ENCODE measurements at places on chromosomes 7 and 10.
A peak's percentile ranks its signal among the peaks of the same experiment; 100 is the strongest.

DNA sequence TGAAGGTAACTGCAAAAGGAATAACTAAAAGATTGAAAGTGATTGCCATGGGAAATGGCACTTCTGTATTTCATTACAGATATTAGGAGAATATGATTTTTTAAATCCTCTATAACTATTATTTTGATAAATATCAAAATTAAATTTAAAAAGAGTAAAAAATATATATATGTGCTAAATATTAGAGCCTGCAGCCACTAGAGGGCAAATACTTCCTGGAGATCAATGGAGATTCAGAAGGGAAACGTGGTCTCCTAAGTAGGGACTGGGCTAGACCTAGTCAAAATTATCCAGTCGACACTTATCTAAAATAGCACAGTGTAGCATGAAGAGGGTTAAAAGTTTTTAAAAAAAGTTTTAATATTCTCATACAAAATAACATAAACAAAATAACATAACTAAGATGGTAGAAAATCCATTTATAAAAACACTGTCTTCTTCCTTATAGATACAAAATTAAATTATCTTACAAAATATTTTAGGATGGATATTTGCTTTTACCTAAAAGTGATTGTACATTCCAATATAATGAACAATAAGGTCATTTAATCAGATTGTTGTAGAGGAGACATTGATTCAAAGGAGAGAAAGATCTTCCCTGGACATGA, 434.3 kb downstream of the MDFIC start:
- no peaks in the 10 kb centered on the region for H3K4me1 ChIP-seq
- no peaks in the 10 kb centered on the region for H3K36me3 ChIP-seq
- no peaks in the 10 kb centered on the region for H3K27me3 ChIP-seq
- H3K4me3 ChIP-seq = no peak overlapping the region

DNA sequence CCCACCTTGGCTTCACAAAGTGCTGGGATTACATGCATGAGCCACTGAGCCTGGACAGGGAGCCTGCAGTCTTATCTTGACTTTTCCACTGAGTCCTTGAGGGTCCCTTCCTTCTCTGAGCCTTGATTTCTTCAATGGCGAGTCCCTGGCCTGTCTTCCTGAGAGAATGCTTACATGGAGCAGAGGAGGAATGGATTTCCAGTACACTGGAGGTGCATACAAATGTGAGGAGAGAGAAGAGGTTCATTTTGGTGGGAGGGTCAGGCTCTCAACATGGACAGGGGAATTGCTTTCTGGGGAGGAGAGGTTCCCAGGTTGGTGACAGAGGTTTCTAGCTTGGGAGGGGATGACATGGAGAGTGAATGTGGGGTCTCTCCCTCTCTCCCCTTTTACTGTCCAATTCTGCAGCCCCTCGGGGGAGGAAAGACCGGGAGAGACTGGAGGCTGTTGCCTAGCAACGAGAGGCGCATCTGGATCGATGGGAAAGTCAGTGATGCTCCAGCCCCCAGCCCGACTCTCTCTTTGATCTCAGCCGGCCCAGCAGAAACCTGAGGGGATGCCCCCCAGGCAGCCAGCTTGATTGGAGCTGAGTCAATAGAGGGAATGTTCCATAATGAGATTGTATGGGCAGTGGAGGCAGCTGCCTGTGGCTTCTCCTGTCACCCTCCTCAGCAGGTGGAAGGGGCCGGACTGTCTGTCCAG, 14.8 kb downstream of the SRRM3 start:
- DNase-seq = no peak
- H3K4me1 ChIP-seq = peaks cover 5% of the 10 kb centered on the region
- H3K27me3 ChIP-seq = no peaks in the 10 kb centered on the region

GRCh38 chr10:113094114-113094486, 144.1 kb downstream of the TCF7L2 start:
- no peaks in the 10 kb centered on the region for H3K36me3 ChIP-seq
- DNase-seq = no peak
- H3K27ac ChIP-seq = peak overlapping the region; percentile 97
- H3K4me3 ChIP-seq = no peak overlapping the region

GRCh38 chr10:104109908-104110662, 11.9 kb upstream of the SFR1 start:
- no peak for DNase-seq
- no peaks in the 10 kb centered on the region for H3K27me3 ChIP-seq
- no peaks in the 10 kb centered on the region for H3K4me1 ChIP-seq
- no peaks in the 10 kb centered on the region for H3K36me3 ChIP-seq

DNA sequence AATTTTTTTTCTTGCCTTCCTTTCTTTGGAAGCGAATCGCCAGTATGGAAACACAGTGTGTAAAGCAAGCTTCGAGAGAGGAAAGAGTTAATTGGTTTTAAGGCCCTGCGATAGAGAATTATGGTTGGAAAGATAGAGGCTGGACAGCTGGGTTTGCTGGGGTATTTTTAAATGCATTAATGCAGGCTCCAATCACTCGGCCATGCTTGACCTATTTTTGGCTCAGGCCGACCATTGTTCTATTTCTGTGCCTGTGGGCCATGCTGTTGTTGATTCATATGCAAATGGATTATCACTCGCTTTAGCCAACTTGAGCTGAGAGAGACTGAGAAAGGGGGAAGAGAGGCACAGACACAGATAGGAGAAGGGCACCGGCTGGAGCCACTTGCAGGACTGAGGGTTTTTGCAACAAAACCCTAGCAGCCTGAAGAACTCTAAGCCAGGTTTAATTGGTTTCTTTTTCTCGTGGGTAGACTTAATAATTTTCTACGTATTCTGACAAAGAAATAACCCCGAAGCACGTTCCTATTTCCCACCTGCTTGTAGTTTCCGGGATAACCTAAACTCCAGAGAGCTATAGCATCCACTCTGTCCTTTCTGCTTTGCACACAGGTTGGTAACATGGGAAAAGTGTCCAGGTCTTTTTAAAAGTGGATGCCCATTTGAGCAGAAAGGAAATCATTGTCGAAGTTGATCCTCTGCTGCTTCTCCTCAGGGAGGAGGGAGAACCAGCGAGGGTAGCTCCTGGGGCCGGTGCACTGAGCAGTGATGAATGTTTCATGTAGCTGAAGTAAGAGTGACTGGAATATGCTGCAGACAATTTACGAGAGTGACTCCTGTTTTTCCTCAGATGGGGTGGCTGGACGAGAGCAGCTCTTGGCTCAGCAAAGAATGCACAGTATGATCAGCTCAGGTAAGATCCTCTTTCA, at the start of gene HDAC9:
TSS of gene HDAC9 (plus strand) at position 338 of the 929 bp plus-strand sequence. CDS start at position 892, 554 bp downstream.
- no peaks in the 10 kb centered on the region for H3K36me3 ChIP-seq
- peak within 1 kb of the TSS; percentile 44 for H3K4me3 ChIP-seq
- peak within 1 kb of the TSS; percentile 74 for H3K27ac ChIP-seq
- peaks cover 29% of the 10 kb centered on the region for H3K4me1 ChIP-seq

GRCh38 chr10:93726024-93726423, 23.6 kb upstream of the FRA10AC1 start:
- no peak for DNase-seq
- H3K27me3 ChIP-seq = peaks cover 22% of the 10 kb centered on the region
- no peaks in the 10 kb centered on the region for H3K36me3 ChIP-seq
- no peak overlapping the region for H3K4me3 ChIP-seq

DNA sequence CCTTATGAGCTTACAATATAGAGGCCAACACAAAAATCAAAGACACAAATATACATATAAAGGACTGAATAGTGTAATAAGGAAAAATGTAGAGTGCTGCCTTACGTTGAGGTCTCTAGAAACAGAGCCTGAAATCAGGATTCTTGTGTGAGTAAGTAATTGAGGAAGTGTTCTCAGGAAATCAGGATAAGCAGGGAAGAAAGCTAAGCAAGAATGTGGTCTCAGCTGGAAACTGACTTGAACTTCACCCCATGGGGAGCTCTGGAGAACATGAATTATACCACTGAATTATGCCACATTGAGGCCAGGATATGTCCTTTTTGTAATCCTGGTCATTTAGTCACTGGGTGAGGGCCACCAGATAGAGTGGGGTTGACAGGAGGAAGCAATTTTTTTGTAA, 191.9 kb downstream of the ETV1 start:
- no peak overlapping the region for H3K4me3 ChIP-seq
- H3K27me3 ChIP-seq = no peaks in the 10 kb centered on the region
- no peaks in the 10 kb centered on the region for H3K4me1 ChIP-seq
- H3K36me3 ChIP-seq = no peaks in the 10 kb centered on the region
- DNase-seq = no peak
- no peak overlapping the region for H3K27ac ChIP-seq

- no peak overlapping the region for H3K4me3 ChIP-seq
- no peaks in the 10 kb centered on the region for H3K4me1 ChIP-seq
- DNase-seq = no peak
- H3K27me3 ChIP-seq = no peaks in the 10 kb centered on the region
- no peak overlapping the region for H3K27ac ChIP-seq
- H3K36me3 ChIP-seq = no peaks in the 10 kb centered on the region
Observed at GRCh38 chr10:132151286-132151950, 35.3 kb upstream of the DPYSL4 start.

- H3K36me3 ChIP-seq = no peaks in the 10 kb centered on the region
- no peak overlapping the region for H3K4me3 ChIP-seq
- no peak for DNase-seq
- H3K27me3 ChIP-seq = no peaks in the 10 kb centered on the region
- H3K27ac ChIP-seq = no peak overlapping the region
- H3K4me1 ChIP-seq = no peaks in the 10 kb centered on the region
Observed at GRCh38 chr10:60508831-60509230, 119.2 kb upstream of the ANK3 start.

- no peaks in the 10 kb centered on the region for H3K36me3 ChIP-seq
- DNase-seq = no peak
- no peaks in the 10 kb centered on the region for H3K27me3 ChIP-seq
- H3K4me3 ChIP-seq = no peak overlapping the region
Observed at GRCh38 chr7:67918158-67918557, 921.5 kb downstream of the TYW1 start.

- H3K4me1 ChIP-seq = no peaks in the 10 kb centered on the region
- H3K36me3 ChIP-seq = no peaks in the 10 kb centered on the region
- no peak overlapping the region for H3K4me3 ChIP-seq
- H3K27me3 ChIP-seq = no peaks in the 10 kb centered on the region
Observed at GRCh38 chr10:131692176-131692575, 208.6 kb upstream of the PPP2R2D start.

- peak overlapping the region; percentile 99 for H3K4me3 ChIP-seq
- H3K36me3 ChIP-seq = peaks cover 23% of the 10 kb centered on the region
- H3K27me3 ChIP-seq = no peaks in the 10 kb centered on the region
- peak overlapping the region; percentile 99 for H3K27ac ChIP-seq
- no peak for DNase-seq
Observed at GRCh38 chr10:112446055-112446854, 459 bp downstream of the ZDHHC6 start.

DNA sequence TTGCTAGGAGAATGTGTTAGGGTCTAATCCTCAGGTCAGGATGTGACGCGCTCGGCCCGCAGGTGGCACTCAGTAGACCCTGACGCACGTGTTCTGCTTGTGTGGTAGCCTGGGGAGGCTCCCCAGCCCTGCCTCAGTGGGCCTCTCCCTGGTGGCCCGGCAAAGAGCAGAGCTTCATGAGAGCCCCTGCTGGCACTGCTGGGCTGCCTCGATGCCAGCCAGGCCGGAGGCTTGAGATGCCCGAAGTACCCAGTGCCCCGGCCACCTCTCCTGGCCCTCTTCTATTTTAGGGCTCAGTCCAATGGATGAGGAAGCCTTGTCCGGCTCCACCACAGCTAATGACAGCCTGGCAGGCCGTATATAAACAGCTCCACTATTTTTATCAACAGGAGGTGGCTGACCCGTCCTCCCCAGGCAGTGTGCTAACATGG, 42.0 kb downstream of the PRF1 start:
- peaks cover 5% of the 10 kb centered on the region for H3K4me1 ChIP-seq
- no peak for DNase-seq
- H3K4me3 ChIP-seq = no peak overlapping the region

DNA sequence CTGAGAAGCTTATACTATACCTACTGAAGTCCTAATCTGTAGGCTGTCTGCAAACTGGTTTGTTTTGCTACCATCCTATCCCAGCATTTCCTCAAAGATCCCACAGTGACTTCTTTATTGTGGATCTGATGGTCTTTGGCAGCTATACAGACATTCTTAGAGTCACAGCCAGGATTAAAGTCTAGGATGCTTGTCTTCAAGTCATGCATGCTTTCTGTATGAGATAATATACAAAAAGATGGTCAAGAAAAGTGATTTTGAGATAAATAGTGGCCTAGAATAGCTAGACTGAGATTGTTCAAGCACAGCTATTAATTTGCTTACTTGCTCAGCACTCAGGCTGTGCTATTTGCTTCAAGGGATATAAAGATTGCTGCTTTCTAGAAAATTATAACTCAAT, 454.4 kb downstream of the AUTS2 start:
- H3K4me1 ChIP-seq = no peaks in the 10 kb centered on the region
- no peak overlapping the region for H3K27ac ChIP-seq
- H3K27me3 ChIP-seq = no peaks in the 10 kb centered on the region
- DNase-seq = no peak
- no peaks in the 10 kb centered on the region for H3K36me3 ChIP-seq

DNA sequence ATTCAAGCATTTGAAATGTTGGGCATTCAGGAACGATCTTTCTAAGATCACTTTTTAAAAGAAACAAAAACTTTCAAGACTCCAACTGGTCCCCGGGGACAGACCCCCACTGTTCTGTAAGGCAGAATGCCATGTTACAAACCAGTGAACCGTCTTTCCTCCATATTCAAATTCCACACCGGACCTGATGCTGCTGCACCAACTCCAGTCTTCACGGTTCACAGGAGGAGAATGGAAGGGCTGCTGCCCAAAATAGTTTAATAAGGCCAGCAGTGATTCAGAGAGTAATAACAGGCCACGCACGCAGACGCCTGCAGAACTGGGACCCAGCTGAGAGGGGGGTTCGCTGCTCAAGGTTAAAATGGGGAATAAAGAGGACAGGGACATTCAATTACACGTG, 47.2 kb downstream of the OSBPL3 start:
- no peaks in the 10 kb centered on the region for H3K36me3 ChIP-seq
- no peaks in the 10 kb centered on the region for H3K4me1 ChIP-seq
- no peak overlapping the region for H3K4me3 ChIP-seq
- no peaks in the 10 kb centered on the region for H3K27me3 ChIP-seq
- DNase-seq = no peak
- no peak overlapping the region for H3K27ac ChIP-seq

- H3K4me1 ChIP-seq = peaks cover 73% of the 10 kb centered on the region
- no peaks in the 10 kb centered on the region for H3K36me3 ChIP-seq
- DNase-seq = no peak
- H3K27me3 ChIP-seq = no peaks in the 10 kb centered on the region
- no peak overlapping the region for H3K4me3 ChIP-seq
Observed at GRCh38 chr10:77561991-77562390, 75.6 kb downstream of the KCNMA1 start.

- DNase-seq = no peak
- no peaks in the 10 kb centered on the region for H3K36me3 ChIP-seq
- H3K4me3 ChIP-seq = no peak overlapping the region
- H3K4me1 ChIP-seq = no peaks in the 10 kb centered on the region
Observed at GRCh38 chr7:155867734-155868400, 55.6 kb upstream of the SHH start.

DNA sequence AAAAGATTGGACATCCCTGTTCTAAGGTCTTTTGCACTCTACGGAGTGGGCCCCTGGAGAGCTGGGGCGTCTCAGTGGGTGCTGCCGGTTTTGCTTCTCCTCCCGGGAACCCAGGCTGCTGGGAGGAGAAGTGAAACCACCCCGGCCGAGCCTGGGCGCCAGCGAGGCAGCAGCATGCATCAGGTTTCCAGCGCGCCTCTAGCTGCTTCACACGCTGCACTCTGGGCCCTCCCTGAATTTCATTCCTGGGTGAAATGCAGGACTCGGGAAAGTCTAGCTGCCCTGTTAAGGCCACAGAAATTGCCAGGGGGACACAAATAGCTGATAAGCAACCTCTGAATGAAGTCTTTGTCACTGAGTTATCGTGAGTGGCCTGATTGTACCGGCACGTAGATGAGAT, 127.4 kb downstream of the TRRAP start:
- H3K27ac ChIP-seq = no peak overlapping the region
- no peaks in the 10 kb centered on the region for H3K4me1 ChIP-seq
- H3K36me3 ChIP-seq = peaks cover 12% of the 10 kb centered on the region
- H3K4me3 ChIP-seq = no peak overlapping the region
- DNase-seq = no peak
- H3K27me3 ChIP-seq = no peaks in the 10 kb centered on the region
